Neural progenitor cell (in vitro differentiated cells): ENCODE measurements at places on chromosomes 13 and 19.
A peak's percentile ranks its signal among the peaks of the same experiment; 100 is the strongest.

GRCh38 chr19:52258426-52258825 lies 11.0 kb upstream of the ZNF766 start:
- no peak for DNase-seq

GRCh38 chr19:50333737-50334617 lies 4.8 kb upstream of the KCNC3 start:
- DNase-seq, result peak; percentile 86

DNA sequence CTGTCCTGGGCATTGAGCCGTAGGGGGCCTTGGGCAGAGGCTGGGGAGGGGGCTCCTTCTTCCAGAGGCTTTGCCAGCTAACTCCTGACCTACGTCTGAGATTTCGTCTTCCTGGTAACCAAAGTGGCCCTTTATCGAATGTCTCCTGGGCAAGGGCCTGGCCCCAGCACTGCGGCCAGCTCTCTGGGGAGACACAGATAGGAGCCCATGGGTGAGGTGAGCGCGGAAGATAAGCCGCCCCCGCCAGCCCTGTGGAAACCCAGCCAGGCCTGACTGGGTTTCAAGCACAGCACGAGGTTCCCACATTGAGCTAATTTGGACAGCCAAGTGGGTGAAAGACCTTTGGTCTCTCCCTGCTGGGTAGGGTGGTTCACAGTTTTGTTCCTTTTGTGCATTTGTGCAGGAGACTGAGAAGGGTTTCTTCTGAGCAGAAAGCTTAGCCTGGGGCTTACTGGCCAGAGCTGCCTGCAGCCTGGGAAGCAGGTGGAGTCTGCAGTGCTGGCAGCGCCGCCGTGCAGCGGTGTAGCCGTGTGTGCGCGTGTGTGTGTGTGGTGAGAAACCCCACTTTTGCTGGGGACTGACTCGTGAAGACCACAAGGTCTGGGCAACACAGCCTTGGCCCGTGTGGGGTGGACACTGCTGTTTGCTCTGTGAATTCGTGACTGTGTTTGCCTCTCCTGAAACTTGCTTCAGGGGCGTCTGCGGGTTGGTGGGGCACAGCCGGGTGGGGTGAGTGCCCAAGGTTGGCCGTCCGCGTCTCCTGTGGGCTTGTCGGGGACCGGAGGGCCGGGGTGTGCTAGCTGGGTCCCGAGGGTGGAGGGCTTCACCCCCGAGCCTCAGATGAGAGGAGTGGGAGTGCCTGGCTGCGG lies 2.5 kb downstream of the BSG start:
- peak; percentile 77 for DNase-seq

GRCh38 chr13:30113983-30114570 lies 193.3 kb downstream of the KATNAL1 start:
- DNase-seq, result peak; percentile 76

DNA sequence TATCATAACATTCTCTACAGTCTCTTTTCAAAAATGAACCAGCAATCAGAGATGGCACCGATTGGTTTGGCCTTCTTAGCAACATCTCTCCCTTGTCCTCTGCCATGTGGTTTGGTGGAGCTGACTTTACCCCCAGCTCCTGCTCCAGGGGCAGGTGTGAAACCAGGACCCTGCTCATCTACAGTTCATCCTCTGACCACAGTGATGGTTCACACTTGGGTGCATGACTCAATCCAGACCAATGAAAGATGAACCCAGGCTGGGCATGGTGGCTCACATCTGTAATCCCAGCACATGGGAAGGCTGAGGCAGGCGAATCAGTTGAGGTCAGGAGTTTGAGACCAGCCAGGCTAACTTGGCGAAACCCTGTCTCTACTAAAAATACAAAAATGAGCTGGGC lies 33.6 kb upstream of the FFAR2 start:
- DNase-seq, result no peak

- DNase-seq, result no peak
These were observed 14.5 kb upstream of the DOCK9 start for GRCh38 chr13:98992355-98992754.

DNA sequence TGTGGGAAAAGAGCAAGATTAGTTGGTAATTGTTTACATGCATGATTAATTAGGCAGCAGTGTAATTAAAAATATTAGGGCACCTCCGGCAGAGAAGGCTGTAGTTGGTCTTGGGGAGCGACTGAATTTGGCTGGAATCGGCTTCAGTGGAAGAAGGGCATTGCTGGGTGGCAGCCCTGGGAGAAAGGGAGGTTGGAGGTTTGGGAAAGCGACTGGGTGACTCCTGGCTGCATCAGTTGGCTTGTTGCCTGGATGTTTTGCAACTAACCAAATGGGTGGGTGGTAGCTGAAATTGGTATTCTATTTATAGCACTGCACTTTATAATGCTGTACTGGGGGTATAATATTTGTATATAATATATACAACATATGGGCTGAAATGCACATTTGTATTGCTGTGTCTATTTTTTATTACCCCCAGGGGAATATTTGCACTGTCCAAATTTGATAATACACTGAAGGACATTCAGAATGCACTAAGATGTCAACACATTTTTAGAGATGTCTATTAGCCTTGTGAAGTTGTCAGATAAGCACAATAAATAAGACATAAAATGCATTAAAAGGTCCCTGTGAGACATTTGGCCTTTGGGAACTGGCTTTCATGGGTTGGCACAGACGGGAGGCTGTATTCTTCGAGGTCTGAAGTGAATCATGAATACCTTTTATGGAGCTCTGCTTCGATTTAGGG lies 1.7 kb downstream of the B3GLCT start:
- no peak for DNase-seq

DNA sequence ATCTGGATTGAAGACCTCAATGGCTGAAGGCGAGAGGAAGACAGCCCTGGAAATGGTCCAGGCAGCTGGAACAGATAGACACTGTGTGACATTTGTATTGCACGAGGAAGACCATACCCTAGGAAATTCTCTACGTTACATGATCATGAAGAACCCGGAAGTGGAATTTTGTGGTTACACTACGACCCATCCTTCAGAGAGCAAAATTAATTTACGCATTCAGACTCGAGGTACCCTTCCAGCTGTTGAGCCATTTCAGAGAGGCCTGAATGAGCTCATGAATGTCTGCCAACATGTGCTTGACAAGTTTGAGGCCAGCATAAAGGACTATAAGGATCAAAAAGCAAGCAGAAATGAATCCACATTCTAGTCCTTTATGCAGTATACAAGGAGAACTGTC lies 1.2 kb downstream of the POLR1D start:
- no peak for DNase-seq

- DNase-seq, result peak; percentile 8
These were observed 300.7 kb upstream of the MIR17HG start for GRCh38 chr13:91046715-91047327.

GRCh38 chr13:107192289-107192688 lies 624.4 kb upstream of the ARGLU1 start:
- DNase-seq, result peak; percentile 6

- DNase-seq, result peak; percentile 76
These were observed 1.5 kb downstream of the TCF3 start for GRCh38 chr19:1650650-1651567.

DNA sequence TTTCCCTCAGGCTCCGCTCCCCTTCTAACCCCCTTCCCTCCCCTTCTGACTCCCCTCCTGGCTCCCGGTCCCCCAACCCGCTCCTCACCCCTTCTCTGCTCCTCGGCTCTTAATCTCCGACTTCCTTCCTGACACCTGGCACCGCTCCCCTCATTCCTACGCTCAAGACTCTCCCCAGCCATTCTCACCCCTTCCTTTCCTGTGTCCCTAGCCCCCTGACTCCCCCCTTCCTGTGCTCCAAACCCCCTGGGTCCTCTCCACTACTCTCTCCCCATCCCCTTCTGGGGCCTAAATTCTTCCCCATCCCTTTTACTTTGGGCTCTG lies 658 bp downstream of the CLPP start:
- no peak for DNase-seq

GRCh38 chr19:47623921-47624391 lies 15.0 kb downstream of the BICRA start:
- DNase-seq, result no peak

- DNase-seq, result no peak
These were observed 3.3 kb downstream of the RPS19 start for GRCh38 chr19:41863209-41863931.

- no peak for DNase-seq
These were observed 846 bp downstream of the TGFBR3L start for GRCh38 chr19:7915250-7916102.

DNA sequence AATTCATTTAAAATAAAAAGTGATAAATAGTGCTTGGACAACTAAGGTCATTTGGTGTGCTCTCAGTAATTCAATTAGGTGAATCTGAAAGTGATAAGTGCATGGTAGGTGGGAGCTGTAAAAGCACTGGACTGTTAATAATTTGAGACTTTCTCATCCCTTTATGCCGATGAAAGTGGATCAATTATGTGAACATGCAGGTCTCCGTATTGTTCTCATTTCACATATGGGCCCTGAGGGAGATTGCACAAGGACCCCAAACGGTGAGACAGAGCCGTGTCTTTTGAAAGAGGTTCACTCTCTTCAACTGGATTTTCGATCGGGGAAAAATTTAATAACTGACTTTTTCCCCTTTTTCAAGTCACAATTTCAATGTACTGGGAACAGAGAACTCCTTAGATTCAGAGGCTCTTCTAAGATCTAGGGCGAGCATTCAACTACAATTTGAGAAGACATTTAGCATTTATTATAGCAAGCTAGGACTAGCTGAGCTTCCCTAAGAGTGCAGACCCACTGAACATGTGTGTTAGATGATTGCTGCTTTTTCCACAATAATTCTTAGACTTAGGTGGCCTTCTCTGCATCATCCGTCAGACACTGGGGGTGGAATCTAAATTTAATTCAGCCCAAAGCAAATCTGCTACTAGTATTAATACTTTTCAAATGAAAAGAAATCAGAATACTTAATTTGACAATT lies 347.6 kb downstream of the OXGR1 start:
- no peak for DNase-seq

DNA sequence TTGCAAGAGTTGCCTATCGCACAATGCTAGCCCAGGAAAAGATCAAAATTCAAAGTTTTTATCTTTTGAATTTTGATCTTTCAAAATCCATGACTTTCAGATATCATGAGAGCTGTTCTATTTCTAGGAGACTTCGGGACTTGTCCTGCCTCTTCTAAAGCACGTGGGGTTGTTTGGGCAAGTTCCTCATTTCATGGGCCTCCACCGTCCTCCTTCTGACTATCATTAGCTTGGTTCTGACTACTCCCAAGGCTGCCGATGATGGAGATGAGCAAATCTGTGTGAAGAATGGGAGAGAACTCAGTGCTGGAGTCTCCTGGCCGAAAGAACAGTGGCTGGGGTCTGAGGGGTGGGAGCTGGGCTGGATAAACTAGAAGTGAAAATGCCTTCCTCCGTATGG lies 86.5 kb downstream of the COL4A1 start:
- no peak for DNase-seq

- no peak for DNase-seq
These were observed 14.4 kb upstream of the SACS start for GRCh38 chr13:23447927-23448326.

DNA sequence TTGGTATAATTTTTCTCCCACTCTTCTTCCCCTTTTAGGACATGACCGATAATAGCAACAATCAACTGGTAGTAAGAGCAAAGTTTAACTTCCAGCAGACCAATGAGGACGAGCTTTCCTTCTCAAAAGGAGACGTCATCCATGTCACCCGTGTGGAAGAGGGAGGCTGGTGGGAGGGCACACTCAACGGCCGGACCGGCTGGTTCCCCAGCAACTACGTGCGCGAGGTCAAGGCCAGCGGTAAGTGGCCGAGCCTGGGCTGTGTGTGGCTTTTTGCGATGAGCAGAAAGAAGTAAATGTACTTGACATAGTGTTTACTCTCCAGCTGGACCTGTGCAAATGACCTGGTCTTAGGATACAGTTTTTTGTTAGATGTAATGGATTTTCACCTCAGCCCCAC lies 102.5 kb downstream of the ARHGEF7 start:
- no peak for DNase-seq

DNA sequence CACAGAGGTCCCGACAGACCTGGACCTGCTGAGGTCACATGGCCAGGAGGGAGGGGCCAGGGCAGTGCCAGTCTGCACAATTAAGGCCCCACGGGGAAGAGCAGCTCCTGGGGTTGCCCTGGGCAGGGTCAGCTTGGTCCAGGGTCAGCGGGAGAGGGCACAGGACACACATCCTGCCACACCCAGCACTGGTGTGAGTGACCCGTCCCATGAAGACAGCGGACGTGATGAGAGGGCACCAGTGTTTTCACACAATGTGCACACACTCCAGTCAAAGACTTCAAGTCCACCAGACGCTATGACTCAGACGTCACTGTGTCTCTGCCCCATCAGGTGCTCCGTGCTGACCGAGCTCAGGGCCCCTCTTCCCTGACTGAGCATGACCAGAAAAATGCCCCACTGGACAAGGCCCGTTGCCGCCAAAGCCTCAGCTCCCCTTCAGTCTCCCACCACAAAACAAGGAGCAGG lies 4.2 kb downstream of the TMEM259 start:
- no peak for DNase-seq

- peak; percentile 49 for DNase-seq
These were observed 4.8 kb upstream of the LAMP1 start for GRCh38 chr13:113292021-113292862.
